Mucosa of gallbladder (tissue), 1 donor: ENCODE measurements at places on chromosomes 2 and 18.

GRCh38 chr2:102801858-102802699 lies 40.2 kb downstream of the TMEM182 start:
- DNase-seq, result no peak

- DNase-seq, result no peak
Measured at GRCh38 chr2:155766342-155767115, 566.0 kb downstream of the NR4A2 start.

DNA sequence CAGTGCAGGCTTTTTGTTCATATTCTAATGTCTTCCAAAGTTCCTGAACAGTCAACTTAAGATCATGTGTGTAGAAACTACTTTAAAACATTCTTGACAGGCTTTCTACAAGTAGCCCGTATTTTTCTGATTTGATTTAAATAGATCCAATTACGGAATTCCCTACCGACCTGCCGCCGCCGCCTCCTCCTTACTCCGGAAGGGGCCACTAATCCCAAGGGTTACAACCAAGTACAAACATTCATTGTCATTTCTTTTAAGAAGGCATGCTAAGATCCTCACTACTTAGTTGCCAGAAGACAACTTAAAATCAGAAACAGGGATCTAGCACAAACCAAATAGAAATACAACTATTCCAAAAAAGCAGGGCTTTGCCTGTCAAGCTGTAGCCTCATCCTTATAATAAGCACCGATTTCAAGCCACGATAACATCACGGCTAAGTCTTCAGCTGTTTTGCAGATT lies 784 bp downstream of the WDR33 start:
- DNase-seq, result no peak

- no peak for DNase-seq
Measured at GRCh38 chr2:72951303-72952095, 34.2 kb downstream of the EMX1 start.

- no peak for DNase-seq
Measured at GRCh38 chr2:148430101-148430500, 214.4 kb upstream of the EPC2 start.

DNA sequence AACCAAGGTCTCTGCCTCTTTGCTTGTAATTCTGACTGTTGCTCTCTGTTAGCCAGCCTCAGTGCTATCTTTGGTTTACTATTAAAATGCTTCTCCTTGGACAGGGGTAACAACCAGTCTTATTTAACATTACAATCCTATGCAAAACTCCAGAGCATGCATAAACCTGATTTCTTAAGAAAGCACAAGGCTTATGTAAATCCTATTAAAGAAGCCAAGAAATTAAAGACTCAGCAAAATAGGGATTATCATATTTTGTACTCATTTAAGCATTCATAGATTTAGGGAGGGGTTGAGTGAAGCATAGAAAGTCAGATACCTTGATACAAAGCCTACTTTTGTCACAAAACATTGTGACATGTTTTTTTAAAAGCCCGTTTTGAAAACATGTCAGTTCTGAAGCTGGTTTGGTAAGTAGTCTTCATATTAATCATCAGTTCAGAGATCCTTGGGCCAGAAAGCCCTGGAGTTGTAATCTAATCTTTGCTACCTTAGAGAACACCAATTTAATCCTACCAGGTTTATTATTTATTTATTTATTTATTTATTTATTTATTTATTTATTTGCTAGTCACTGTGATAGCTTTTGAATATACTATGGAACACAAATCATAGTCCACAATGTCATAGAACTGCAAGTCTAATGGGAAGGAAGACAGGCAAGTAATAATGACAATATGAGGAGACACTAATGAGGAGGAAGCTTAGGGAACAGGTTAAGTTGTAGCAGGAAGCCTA lies 158.0 kb upstream of the HNMT start:
- DNase-seq, result no peak

GRCh38 chr2:18762667-18763066 lies 173.3 kb upstream of the NT5C1B start:
- DNase-seq, result no peak

GRCh38 chr2:217875556-217876252 lies 127.1 kb downstream of the TNS1 start:
- DNase-seq, result no peak

DNA sequence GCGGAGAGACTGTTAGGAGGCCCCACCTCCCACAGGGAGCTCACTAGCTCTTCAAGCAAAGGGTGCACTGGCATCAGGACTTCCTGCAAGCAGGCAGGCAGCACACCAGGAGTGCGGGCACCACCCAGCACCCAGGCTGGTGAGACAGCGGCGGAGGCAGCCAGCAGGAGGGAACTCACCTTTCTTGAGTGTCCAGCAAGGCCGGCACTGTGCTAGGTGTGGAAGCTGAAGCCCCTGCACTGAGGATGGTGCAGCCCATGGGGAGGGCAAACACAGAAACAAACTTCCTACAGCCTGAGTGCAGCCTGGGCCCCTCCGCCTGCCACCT lies 100.7 kb upstream of the ID2 start:
- no peak for DNase-seq

DNA sequence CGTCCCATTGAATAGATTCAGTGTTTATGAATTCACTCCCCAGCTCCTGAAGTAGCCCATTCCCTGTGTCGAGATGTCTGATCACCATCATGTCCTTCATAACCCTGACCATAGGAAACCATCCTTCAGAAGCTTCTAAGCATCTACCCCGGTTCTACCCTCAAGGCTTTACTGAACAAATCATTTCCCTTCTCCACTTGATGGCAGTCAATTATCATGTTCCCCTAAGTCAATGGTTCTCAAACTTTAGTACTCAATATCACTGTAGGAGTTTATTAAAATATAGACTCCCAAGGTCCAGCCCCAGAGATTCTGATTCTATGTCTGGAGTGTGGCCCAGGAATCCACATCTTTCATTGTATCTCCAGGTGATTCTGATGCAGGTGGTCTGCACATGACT lies 228.4 kb upstream of the SP5 start:
- DNase-seq, result no peak

DNA sequence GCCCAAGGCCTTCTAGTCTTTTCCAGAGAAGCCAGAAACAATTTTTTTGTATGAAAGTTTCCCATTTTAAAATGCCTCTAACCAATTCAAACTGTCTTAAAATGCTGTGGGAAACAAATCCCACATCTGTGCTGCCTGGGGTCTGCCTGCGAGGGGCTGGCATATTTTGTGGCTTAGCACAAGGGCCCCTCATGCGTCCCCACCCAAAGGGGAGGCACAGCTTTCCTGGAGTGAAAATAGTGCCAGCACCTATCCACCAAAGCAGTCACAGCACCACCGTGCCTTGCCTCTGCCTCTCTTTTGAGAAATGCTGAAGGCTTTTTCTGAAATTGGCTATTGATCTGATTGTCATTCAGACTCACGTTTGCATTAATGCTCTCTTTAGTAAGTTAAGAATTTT lies 22.2 kb upstream of the GNAL start:
- no peak for DNase-seq

DNA sequence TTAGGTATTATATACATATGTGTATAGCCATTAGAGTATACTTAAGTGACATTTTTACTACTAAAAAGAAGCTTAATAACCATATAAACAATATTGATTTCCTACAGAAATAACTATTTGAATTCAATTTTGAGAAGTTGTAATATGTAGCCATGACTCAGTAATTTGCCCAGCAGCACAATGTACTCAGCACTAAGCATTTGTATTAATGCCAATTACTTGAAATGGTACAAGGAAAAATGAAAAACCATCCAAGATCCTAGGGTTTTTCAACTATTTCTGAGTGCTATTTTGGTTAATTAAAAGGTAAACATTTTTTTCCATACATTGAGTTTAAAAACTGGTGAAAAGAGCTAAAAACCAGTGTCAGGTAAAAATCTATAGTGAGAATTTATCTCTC lies 324.0 kb downstream of the KCNJ3 start:
- no peak for DNase-seq

- peak; percentile 75 for DNase-seq
Measured at GRCh38 chr18:7272311-7273049, 41.6 kb downstream of the LRRC30 start.

- no peak for DNase-seq
Measured at GRCh38 chr2:73383036-73383435, 2.6 kb upstream of the ALMS1 start.

GRCh38 chr18:22267225-22267624 lies 97.8 kb downstream of the GATA6 start:
- DNase-seq, result no peak

DNA sequence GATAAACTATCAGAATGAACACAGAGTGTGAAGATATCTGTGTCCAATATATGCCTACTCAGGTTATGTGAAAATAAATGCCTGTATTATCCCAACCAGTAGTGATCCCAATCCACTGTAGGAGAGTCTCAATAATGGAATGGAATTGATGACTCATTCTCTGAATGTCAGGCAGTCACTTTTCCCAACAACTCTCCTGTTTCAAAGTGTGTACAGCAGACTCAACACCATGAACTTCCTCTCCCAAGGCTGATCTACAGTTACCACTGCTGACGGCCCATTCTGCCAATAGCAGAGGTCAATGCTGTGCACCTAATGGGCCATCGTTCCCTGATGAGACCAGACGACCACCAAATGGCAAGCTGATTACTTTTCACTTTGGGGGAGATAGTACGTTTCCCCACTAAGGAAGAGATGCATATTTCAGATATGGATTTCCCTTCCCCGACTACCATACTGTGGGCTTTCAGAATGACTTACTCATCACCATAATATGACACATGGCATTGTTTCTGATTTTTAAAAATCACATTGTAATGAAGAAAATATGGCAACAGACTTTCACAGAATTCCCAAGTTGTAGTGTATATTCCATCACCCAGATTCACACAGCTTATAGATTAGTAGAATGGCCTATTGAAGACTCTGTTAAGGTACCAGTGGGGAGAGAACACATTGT lies 601.7 kb upstream of the VRK2 start:
- no peak for DNase-seq

GRCh38 chr18:12430137-12430990 lies 22.6 kb downstream of the PRELID3A start:
- no peak for DNase-seq

DNA sequence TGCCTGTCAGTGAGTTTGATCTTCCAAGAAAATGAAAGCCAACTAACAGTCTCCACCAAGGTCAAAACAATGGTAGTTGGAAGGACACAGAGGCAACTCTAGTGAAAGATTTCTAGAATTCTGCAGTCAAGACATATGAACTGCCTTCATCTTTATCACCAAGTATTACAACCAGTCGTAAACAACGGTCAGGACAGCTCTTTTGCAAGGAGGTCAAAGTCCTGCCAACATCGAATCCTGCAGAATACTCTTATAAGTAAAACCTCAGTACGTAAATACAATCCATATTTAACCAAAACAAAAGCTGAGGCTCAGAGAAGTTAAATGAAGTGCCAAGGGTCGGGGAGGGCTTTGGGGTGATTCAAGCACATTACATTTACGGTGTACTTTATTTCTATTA lies 3.1 kb downstream of the FEZ2 start:
- DNase-seq, result no peak

GRCh38 chr18:55485666-55486065 lies 102.3 kb downstream of the TCF4 start:
- no peak for DNase-seq

DNA sequence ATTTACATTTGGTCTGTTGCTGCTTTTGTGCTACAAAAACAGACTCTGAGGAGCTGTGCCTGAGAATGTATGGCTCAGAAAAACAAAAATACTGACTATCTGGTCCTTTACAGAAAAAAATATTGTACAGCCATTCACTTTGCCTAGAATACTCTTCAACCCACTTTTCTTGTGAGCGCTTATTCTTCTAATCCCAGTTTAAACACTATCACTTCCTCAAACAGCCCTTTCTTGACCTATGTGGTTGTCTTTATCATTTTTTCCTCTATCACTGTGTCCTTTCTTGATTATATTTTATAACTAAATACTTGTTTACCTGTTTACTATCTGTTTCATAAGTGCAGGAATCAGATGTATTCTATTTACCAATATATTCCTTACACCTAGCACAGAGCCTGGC lies 33.5 kb downstream of the CUL3 start:
- no peak for DNase-seq

- DNase-seq, result peak; percentile 72
Measured at GRCh38 chr18:31497836-31498573, at the start of gene DSG2. Gene DSG2 (plus strand): TSS chr18:31498177. CDS start chr18:31498252, 75 bp downstream.

DNA sequence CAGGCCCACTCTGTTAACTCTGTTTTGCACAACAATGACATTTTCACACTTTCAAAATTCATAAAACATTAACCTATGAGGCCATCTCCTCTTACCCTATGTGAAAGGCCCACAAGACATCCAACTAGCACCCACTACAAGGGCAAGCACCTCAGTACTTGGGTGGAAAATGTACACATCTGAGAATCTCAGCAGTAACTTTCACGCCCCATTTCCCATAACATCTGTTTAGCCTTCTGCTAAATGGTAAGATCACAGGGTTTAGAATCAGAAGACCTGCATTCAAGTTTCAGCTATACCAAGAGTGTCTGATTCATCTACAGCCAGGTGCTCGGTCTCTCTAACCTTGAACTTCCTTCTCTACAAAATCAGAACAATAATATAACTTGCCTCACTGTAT lies 89.2 kb downstream of the SP100 start:
- DNase-seq, result no peak

GRCh38 chr2:48733067-48733503 lies 22.4 kb downstream of the LHCGR start:
- no peak for DNase-seq

DNA sequence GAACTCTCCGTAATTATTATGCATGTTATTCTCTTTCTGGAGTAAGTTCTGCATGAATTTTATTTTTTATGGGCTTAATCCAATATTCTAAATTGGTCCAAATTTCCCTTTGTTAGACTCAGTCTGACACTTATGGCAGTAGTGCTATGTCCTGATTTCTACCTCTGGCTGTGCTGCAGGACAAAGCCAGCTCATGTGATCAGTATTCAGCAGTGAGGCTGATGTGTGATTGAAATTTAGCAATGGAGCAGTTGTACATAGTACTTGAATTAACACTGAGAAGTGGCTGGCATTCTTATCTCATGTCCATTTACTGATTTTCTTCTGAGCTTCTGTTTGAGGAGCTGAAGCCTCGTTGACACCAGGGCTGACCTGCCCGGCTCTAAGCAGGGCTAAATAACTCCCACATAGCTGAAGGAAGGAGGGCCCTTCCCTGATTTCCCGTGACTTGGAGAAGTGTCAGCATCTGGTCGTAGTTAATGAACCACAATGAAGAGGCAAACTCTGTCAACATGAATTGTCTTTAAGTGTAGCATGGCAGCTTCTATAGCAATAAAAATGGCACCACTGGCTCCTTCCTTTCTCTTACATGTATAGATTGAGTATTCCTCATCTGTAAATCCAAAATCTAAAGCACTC lies 159.0 kb upstream of the RASGRP3 start:
- no peak for DNase-seq
